ENCODE measurements at places on chromosomes 5 and 9.

DNA sequence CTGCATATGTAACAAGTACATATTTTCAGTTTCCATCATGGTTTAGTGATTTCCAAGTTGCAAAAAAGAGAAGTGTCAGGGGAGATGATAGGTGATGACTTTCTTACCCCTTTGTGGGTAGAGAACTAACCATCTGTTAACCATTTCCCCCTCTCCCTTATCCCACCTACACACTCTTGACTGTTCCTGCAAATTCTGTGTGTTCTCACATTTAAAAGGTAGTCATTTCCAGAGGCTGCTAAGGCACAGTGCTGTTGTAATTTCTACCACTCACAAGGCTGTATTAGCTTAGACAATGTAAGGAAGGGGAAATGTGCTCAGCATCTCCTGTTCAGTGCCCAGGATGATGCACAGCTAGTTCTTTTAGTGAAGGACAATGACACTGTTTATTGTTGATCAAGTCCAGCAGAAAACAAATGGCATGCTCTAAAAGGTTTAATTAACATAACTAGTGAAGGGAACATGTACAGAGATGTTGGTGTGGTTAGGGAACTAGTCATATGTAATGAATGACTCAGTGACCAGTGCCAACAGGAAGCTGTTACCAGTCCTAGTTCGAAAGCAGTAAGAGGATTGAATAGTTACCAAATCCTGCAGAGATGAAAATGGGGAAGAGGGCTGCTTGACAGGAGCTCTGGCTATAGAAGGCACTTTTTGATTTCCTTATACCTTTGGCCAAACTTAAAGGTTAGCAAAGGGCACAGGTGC lies 165.1 kb downstream of the PLK2 start:
- DNase-seq, result no peak

DNA sequence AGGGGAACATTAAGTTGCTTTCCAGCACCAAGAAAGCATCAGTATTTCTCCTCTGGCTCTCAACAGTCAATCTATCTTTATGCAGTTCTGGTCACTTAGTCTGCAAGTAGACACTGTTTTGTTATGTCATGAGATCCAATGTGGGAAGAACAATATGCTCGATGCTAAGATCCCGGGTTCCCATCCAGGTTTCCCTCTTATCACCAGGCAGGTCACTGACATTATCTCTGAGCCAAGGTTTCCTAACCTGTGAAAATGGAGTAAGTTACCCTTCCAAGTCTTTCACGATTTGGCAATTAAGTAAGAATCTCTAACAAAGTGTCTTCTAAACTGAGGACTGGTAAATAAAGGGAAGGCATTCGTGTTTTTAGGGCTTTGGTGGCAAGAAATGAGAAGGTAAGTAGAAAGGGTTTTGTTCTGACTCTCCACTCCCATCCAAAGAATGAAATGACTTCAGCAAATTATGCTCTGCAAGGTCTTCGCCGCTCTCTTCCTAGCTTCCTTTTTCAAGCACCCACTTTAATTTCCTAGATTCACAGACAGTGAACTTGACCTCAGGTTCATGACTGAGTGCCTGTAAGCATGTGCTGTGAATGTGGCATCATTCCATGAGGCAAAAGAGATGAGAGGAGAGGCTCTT lies 86.4 kb downstream of the DCP2 start:
- DNase-seq, result no peak

DNA sequence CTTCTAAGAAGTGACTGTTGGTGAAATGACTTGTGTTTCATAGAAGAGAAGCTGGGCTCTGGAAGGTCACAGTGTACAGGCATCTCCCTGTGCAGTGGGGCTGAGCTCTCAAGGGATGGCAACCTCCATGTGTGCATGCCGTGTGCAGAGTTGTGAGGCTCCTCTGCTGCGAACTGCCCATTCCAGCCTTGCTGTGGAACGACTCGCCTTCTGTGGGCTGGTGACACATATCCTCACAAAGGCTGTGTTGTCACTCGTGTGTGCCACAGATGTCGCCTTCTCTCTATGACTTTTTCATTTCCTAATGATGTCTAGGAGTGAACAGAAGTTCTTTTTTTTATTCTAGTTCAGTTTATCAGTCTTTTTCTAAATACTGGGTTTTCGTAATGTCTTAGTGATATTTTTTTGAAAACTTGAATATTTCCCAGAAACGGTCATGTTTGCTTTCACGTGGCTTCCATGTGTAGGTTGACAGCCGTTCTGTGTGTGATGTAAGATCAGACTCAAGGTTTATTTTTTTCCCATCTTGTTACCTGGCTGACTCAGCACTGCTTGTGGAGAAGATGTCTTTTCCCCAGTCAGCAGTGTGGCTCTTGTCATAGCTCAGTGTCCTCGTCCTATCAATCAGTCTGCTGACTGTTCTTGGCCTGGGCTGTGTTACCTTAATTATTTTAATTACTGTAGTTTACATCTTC lies 57.3 kb upstream of the CACNA1B start:
- no peak for DNase-seq

DNA sequence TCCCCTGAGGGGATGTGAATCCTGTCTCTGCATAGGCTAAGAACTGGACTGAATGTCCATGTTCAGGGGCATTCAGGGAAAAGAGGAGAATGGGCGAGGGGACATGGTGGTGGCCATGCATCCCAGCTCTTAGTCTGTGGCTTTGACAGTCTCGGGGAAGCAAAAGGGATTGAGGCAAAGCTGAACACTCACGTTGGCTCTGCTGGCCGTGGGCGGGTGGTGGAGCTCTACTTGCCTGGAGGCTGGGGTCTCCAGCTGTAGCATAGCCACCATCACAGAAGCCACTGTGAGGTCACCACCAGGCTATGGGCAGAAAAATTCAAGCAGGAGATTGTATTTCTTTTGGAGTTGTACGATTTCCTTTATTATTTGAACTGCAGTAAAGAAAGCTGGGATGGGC lies 4.1 kb downstream of the GARIN3 start:
- no peak for DNase-seq

GRCh38 chr9:115590011-115590410 lies 472.1 kb upstream of the TNC start:
- DNase-seq, result no peak

- DNase-seq, result no peak
These were observed 79.5 kb downstream of the OSMR start for GRCh38 chr5:38925154-38925925.

- no peak for DNase-seq
These were observed 281.5 kb downstream of the GADD45G start for GRCh38 chr9:89886281-89886700.

DNA sequence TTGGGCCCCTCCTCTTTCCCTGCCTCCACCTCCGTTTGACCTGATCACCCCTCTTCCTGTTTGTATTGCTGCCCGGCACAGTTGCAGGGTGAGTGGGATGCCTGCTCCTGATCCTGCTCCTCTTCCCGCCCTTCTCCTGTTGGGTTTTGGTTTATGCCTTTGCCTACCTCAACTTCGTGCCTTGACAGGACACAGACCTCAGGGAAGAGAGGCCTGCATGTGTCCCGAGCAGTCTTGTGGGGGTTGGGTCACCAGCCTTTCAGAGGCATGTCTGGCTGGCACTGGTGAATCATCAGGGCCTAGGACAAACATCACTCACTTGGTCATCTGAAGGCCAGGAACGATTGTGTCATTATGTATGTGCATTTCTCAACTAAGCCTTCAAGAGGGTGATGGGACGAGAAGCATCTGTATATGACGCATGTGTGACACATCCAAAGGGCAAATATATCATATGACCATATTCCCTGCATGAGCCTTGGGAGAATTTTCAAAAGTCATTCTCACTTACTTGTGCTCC lies 56.9 kb downstream of the NPR3 start:
- no peak for DNase-seq

DNA sequence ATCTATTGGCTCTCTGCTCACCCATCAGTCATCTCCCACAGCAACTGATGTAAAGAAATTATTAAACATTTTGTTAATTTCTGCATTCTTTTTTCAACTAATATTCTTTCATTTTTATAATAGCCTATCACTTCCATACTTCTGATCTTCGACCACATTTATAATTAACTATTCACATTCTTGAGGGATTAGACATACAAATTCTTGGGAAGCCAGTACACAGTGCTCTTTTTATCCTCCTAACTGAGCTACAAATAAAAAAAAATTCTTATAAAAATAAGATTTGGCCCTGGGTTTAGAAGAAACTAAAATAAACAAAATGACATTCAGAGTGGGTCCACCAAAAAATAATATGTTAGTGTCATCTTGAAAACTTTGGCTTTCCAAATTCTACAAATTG lies 103.7 kb upstream of the ITGA1 start:
- no peak for DNase-seq

DNA sequence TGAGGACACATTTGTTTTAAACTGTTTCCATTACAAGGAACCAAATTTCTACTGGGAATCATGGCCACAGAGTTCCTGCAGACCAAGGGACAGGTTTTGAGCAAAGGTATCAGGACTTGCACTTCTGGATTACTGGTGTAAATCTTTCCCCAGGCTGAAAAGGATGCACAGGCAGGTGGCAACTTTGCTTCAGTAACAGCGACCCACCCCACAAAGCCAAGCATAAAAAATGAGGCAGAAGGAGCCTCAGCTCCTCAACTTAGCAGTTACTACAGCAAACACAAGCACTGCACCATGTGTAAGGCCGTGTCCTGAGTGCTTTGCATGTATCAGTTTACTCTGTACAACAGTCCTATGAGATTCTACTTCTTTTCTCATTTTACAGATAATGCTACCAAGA lies 251.9 kb downstream of the EBF1 start:
- DNase-seq, result no peak

DNA sequence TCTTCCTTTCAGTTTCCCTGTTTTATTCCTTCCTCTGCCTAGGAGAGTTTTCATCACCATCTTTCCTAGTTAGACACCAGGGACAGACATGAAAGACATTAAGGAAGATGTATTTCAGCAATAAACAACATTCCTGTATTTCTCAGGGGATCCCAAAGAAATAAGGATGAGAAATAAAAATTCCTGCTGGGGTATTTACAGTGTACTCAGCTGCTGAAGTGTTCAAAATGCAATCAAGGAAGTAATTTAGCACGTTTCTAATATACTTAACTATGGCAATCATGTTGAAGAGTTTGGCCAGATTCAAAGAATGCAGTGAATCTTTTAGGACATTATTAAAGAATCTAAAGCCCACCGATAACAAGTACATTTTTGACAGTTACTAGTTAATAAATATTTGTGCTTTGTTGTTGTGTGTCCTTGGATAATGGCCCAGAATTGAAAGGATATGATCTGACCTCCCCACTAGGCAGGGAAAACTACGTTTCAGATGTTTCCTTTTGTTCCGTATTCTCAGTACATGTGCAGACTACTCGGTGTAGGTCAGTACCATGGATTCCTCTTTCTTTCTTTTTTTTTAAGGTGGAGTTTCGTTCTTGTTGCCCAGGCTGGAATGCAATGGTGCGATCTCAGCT lies 46.8 kb downstream of the INIP start:
- DNase-seq, result no peak

GRCh38 chr5:115355767-115356381 lies 59.4 kb upstream of the CCDC112 start:
- no peak for DNase-seq

DNA sequence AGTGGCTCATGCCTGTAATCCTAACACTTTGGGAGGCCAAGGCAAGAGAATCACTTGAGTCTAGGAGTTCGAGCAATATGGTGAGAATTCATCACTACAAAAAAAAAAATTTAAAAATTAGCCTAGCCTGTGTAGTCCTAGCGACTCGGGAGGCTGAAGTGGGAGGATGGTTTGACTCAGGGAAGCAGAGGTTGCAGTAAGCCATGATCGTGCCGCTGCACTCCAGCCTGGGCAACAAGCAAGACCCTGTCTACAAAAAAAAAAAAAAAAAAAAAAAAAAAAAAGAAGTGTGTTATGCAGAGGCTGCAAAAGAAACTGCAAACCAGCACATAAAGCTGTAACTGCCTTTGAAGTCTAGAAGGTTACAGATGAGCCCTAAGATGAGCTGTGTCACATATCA lies 116.9 kb upstream of the SLC1A3 start:
- DNase-seq, result no peak

DNA sequence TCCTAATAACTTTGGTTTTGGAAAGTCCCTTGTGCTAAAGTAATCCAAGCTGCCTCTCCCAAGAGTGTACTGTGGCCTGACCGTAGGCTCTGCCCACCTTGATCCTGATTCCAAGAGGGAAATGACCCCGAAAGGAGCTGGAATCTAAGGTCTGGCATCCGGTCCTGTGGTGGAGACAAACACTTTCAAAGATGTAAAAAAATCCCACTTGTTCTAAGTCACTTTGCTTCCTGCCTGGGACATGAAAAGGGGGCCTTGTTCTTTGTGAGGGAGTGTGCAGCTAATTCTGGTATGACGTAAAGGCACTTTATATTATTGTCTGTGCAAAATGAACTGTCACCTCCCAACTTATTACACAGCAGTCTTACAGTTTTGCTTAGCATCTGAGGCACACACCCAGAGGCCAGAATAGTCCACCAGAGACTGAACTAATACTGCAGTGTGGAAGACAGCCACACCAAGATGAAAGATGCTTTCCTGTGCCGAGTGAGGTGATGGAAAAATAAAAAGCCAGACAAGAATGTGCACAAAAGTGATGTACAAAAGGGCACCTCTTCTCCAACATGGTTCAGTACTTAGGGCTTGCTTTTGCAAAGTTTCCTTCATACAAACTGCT lies 128.7 kb downstream of the SLC12A2 start:
- DNase-seq, result no peak

DNA sequence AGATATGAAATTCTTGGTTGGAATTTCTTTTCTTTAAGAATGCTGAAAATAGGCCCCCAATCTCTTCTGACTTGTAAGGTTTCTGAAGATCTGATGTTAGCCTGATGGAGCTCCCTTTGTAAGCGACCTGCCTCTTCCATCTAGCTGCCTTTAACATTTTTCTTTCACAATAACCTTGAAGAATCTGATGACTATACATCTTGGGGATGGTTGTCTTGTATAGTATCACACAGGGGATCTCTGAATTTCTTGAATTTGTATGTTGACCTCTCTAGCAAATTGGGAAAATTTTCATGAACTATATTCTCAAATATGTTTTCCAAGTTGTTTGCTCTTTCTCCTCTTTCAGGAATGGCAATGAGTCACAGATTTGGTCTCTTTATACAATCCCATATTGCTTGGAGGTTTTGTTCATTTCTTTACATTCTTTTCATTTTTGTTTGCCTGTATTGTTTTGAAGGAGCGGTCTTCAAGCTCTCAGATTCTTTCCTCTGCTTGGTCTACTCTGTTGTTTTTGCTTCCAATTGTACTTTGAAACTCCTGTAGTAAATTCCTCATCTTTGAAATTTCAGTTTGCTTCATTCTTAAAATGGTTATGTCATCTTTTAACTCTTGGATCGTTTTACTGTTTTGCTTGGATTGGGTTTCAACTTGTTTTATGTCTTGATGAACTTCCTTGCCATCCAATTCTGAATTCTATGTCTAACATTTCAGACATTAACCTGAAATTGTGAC lies 245.2 kb upstream of the TARS1 start:
- DNase-seq, result no peak

DNA sequence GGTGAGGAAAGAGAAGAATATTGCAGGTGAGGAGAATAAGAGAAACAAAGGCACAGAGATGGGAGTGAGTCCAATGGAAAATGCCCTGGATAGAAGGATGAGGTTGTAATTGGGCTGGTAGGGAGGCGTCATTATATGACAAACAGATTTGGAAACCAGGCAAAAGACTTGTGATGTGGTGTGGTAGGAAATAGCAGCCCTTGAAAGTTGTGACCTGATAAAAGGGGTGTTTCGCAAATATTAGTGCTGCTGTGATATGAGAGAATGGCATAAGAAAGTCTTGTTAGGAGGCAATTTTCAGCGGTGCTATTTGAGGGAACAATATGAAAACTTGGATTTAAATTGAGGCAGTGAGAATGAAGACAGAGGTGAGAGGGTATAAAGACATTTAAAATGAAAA lies 217.5 kb upstream of the ACTBL2 start:
- no peak for DNase-seq
